ENCODE measurements at places on chromosomes 11 and 22.

DNA sequence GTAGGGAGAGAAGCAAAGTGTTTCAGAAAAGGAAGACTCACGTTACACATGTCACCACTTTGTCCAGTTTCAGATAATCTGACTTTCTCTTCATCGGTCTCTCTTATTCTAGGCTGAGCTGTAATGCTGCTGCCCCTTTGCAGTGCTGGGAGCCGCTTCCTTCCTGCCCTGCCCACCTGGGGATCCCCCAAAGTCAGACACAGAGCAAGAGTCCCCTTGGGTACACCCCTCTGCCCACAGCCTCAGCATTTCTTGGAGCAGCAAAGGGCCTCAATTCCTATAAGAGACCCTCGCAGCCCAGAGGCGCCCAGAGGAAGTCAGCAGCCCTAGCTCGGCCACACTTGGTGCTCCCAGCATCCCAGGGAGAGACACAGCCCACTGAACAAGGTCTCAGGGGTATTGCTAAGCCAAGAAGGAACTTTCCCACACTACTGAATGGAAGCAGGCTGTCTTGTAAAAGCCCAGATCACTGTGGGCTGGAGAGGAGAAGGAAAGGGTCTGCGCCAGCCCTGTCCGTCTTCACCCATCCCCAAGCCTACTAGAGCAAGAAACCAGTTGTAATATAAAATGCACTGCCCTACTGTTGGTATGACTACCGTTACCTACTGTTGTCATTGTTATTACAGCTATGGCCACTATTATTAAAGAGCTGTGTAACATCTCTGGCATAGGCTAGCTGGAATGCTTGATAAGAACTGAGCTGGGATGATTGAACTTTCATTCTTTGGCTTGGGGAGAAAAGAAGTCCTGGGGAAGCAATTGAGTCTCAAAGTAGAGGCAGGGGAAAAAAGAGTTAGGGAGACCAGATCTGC, 31.2 kb upstream of the SMIM35 start:
- no peak for DNase-seq

- no peak for DNase-seq
Measured at GRCh38 chr22:23551385-23551784, 28.7 kb downstream of the IGLL1 start.

- DNase-seq = no peak
Measured at GRCh38 chr11:127074151-127074761, 73.7 kb upstream of the KIRREL3 start.

- no peak for DNase-seq
Measured at GRCh38 chr11:27075192-27075591, 34.6 kb downstream of the BBOX1 start.

- no peak for DNase-seq
Measured at GRCh38 chr11:86660088-86660487, 12.3 kb downstream of the ME3 start.

GRCh38 chr11:4682623-4683419, 14.8 kb downstream of the OR51E2 start:
- DNase-seq = no peak

- DNase-seq = no peak
Measured at GRCh38 chr11:119832202-119832935, 103.4 kb upstream of the NECTIN1 start.

DNA sequence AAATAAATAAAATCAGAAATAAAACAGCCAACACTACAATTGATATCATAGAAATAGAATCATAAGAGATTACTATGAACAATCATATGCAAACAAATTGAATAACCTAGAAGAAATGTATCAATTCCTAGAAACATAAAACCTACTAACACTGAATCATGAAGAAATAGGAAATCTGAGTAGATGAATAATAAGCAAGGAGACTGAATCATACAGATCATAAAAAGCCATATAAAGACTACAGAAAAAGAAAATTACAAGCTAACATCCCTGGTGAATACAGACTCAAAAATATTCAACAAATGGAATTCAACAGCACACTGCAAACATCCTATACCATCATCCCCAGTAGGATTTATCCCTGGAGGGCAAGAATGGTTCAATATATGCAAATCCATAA, 135.6 kb downstream of the SBF2 start:
- no peak for DNase-seq

GRCh38 chr11:79243422-79244210, 197.2 kb downstream of the TENM4 start:
- DNase-seq = no peak

- no peak for DNase-seq
Measured at GRCh38 chr11:72617080-72617762, 57.0 kb downstream of the PDE2A start.

DNA sequence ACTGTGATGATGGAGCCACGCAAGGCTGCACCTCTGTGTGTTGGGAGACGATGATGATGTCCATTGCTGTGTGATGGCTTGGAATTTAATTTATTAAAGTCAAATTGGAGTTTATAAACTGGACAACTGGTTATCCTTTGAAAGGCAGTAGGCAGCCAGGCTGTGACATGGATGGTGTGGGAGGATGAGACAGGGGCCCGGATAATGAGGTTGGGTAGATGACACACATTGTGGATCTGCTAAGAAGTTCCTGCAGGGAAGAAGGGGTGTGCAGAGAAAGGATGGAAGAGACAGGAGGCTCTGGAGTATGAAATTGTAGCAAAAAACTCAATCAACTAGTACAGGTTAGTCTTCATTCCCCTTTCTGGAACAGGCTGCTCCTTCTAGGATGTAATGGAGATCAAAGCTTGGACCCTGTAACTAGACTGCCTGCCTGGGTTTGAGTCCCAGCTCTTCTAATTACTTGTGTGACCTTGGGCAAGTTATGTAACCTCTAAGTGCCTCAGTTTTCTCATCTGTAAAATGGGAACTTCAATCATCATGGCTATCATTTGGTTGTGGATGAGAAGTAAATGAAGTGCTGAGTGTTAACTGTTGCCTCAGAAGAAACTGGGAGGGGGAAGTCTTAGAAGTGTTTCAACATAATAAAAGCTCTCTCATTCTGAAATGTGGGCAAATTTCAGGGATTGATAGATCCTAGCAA, 4.2 kb upstream of the HINFP start:
- no peak for DNase-seq

GRCh38 chr22:42820045-42820763, 36.9 kb downstream of the ARFGAP3 start:
- peak; percentile 42 for DNase-seq

GRCh38 chr11:87425391-87425790, 387.7 kb downstream of the TMEM135 start:
- DNase-seq = no peak

DNA sequence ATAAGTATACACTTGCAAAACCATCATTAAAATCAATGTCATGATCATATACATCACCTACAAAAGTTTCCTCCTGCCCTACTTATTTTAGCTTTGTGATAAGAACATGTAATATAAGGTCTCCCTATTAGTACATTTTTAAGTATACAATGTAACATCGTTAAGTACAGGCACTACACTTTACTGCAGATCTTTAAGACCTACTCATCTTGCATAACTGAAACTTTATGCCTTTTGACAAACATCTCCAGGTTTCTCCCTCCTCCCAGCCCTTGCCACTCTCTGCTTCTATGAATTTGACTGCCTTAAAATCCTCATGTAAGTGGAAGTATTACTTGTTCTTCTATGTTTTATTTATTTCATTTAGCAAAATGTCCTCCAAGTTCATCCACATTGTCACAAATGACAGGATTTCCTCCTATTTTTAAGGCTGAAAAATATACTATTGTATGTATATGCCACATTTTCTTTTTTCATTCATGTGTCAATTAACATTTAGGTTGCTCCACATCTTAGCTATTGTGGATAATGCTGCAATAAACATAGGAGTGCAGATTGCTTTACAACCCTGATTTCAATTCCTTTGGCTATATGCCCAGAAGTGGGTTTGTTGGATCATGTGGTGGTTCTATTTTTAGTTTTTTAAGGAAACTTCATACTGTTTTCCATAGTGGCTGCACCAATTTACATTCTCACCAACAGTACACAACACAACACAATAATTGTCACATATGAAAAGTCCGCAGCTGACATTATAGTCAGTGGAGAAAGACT, 471.1 kb upstream of the ANO3 start:
- no peak for DNase-seq

DNA sequence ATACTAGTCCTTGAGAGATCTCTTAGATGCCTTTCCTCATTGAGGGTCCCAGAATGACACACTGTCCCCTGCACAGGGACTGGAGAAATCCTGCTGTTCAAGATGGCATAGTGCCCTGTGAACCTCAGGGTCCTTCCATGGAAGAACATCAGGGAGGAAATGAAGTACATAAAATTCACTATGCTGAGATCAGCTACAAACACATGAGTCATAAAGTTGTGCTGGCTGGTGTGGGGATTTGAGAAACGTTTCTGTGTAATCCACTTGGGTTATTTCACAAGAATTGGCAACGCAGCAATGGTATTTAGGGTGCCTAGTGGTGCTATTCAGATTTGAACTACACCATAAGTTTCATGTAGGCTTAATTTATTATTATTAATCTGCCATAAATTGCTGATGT, 174.4 kb downstream of the MAML2 start:
- no peak for DNase-seq

DNA sequence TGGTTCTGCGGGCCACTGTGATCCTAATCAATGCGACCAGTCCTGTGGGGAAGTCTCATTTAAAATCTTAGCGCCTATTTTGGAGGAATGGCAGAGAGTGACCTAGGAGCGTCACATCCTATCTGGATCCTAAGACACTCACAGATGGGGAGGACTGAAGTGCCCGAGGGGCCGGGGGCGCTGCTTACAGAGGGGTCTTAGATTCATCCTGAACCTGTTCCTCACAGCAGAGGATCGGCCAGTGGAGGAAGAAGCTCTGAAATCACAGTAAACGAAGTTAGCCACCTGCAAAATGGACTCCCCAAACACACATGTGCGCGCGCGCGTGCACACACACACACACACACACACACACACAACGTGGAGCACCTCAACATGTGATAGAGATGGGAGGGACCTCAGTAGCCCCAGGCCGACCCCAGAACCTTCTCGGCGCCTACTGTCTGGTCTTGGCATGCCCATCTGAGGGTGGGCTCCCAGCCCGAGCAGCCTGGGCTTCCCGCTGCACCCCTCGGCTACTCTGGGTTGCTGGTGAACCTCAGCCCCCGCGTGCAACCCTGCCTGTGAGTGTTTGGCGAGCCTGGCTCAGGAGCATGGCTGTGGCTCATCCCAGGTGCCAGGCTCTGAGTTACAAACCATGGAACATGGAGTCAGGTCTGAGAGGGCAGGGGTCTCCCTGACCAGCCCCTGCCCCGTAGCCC, 613.3 kb downstream of the TBC1D22A start:
- no peak for DNase-seq

DNA sequence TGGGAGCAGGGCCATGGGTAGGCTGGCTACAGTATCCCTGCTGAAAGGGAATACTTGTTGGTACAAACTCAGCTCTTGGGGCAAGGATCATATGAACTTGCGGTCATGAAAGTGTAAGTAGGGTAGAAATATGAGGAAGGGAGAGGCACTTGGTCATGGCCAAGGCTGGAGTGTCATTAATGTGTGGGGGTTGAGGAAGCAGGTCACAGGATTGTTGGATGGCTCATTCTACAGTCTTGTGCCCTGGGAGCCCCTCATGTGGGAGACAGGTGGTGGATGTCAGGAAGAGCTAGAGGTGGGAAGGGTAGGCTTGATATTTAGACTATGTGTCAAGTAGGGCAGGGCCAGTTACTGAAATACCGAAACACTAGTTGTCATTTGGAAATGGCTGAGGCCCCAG, 95.5 kb downstream of the RRM1 start:
- no peak for DNase-seq

DNA sequence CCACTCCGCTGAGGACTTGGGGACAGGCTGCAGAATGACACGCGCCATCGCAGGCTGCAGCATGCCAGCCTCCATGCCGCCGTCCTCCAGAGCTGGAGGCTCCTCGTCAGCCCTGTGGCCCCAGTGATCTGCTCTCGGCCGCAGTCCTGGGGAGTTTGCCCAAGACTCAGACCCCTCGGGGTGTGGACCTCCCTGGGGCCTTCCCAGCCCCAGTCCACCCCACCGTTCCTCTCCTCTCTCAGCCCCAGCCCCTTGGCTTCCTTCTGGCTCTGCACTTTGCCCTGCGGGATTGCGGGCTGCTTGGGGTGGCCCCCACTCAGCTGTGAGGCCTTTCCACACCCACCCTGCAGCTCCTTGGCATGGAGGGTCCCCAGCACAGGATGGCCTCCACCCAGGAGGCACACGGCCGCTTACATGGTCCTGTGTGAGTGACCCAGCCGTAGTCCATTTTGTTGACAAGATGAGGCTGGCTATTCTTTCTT, 414.9 kb downstream of the TBC1D22A start:
- DNase-seq = no peak

Data from NCI-H748 treated with DMSO at 0.1 percent for 48 hours (cell line).